Dermis microvascular lymphatic vessel endothelial cell (primary cell): ENCODE measurements at places on chromosomes 3 and 15. TPM values are rescaled to one million over a fixed set of nuclear protein-coding genes. Genes with fewer than 3 reads are reported as not detected.

The CERS3 gene
- total RNA-seq, result not detected in 2 replicates

DNA sequence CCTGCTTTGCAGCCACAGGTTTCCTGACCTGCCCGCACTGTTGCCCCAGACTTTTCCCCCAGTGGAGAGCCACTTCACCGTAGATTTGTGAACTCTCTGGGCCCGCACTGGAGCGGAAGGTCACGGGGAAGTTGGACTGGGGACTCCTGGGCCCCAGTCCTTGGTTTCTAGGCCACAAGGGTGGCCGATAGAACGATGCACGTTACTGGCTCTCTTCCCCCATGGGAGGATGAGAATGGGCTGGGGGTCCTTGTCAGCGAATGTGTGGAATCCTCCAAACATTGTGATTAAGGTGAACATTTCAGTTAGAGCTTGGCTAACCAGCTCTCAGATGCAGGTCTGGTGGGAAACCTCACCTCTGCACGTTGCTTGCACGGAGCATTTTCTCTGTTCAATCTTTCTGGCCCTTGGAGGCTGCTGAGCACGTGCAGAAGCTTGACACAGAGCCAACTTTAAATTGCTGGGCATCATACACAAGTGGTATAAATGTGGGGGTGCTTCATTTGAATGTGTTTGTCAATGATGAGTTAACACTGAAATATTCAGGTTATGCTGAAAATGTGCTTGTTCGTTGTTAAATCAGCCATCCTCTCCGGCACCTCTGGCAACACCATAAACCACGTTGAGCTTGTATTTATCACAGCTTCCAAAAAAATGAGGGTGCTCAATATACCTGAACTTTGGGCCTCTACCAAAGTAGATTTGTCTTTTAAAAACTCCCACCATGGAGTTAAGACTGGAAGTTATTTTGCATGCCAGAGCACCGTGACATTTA lies 976 bp downstream of the DIS3L start:
- peak; percentile 56 for DNase-seq

The GRK7 gene
- total RNA-seq, result not detected in 2 replicates

DNA sequence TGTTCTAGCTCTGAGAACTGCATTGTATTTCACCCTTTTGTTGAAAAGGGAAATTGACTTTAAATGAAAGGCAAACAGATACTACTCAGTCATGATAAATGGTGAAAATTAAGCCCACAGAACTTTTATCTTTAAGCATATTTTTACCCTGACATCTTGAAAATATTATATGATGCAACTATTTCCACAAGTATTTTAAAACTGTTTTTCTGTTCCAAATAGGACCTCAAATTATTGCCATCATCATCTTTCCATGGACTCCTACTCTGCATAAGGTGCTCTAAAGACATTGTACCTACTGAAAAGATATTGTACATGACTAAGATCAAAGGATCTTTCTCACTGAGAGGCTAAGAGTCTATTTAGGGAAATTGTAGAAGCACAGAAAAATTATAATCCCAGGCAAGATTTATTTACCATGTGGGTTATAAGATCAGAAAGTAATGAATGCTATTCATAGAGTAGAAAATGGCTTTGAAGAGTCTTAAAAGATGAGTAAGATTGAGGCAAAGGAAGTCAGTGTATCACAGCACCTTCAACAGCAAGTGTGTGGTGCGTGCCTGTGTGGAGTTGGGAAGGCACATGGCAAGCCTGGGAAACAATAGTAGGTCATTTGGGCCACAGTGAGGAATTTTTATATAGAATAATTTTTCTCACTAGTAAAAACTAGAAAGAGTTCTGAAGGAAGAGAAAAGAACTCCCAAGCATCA lies 68.8 kb downstream of the VGLL3 start:
- no peak for DNase-seq

- peak; percentile 24 for DNase-seq
These were observed 36.6 kb upstream of the CD47 start for GRCh38 chr3:108127301-108127988.

- DNase-seq, result no peak
These were observed 144.6 kb downstream of the DUT start for GRCh38 chr15:48475600-48476395.
